Cortex of kidney (tissue), 1 donor: ENCODE measurements at places on chromosomes 4 and X.
A peak's percentile ranks its signal among the peaks of the same experiment; 100 is the strongest.

DNA sequence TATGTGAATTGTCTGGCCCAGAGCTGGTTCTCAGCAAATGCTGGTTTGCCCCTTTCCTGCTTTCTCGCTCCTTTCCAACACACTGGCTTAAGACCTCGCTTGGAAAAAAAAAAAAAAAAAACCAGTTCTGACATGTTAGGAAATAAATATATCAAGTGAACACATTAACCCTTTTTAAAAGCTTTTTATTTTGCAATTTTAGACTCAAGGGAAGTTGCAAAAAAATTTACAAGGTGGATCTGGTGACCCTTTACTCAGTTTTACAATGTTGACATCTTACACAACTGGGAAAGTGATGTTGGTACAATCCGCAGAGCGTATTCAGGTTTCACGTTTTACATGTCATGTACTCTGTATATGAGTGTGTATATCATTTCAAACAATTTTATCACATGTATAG lies 100.1 kb downstream of the RTL5 start:
- no peak for DNase-seq

GRCh38 chr4:2866891-2867290 lies 23.2 kb downstream of the ADD1 start:
- DNase-seq: no peak

GRCh38 chr4:113973345-113973744 lies 6.1 kb downstream of the ARSJ start:
- no peak for DNase-seq

DNA sequence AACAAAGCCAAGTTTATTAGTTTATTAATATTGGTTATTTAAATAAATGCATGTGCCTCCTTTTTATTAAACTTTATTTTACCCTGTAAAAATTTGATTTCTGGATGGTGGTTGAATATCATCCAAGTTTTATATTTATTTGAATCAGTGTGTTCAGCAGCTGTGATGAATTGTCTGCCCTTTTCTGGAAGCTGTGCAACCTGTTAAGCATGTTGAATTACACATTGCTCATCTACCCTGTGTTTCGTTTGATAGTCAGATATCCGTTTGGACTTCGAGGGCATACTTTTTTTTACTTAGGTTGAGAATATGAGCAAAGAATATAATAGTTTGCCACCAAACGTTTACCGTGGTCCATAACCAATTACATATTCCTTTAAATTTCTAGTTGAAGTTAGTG lies 95.8 kb upstream of the TENM3 start:
- DNase-seq: no peak

DNA sequence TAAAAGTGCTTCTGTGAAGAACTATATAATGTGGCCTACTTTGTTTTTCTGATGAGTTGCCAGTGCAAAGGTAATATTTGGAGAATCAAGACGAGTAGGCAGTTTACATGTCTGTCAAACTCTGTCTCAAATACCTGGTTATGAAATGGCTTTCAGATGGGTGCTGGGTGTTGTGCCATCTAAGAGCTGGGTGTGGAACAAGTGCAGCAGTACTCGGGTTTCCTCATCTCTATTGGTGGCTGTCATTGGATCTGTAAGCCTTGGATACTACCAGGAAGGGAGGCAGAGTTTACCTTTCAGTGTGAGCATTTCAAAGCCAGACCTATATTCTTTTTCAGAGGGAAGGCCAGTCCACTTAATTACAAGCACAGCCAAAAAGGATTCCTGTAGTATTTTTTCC lies 37.2 kb downstream of the MTM1 start:
- DNase-seq: no peak

- no peak for DNase-seq
Observed at GRCh38 chr4:174265916-174266315, 17.6 kb downstream of the FBXO8 start.

DNA sequence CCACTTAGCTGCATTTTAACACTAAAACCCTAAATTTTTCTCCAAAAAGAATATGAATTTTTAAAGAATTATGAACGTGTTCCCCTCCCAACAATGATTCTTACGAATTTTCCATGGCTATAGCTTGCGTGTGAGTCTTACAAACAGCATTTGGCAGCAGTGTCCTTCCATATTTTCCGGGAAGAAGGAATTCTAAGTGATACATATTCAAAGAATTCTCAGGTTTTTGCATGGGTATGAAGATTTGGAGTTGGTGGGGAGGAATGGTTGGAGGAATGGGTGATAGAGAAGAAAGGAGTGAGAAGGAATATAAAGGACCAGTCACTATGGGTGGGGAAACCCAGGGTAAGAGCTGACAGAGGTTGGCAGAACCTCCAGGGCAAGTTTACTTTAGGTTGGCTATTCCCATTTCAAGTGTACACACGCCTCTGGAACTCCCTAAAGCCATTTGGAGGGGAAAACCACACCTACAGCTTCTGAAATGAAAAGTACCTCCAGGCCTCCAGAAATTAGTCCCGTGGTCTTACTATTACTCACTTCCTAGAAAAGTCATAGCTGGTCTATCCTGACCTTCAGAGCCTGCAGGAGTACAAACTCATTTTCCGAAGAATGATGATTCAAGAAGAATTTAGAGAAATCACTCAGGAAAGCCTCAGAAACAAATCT lies 420.8 kb upstream of the DIPK2B start:
- DNase-seq: no peak

DNA sequence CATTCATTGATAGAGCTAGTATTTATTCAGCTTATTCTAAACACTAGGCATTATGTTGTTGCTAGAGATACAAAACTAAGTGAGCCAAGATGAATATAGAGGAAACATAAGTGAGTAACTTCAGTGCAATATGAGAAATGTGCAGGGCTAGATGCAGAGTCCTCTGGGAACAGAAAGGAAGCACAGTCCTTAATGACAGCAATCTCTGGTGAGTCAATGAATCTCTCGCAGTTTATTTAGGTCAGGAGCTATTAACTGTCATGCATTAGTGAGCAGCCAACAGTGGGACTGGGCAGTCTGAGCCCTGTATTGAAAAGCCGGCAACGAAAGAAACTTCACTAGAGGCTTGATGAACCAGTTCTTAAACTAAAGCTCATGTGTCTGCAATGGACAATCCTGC lies 598.1 kb upstream of the MAGEB2 start:
- no peak for DNase-seq

GRCh38 chrX:111168314-111168713 lies 72.3 kb downstream of the PAK3 start:
- DNase-seq: no peak

DNA sequence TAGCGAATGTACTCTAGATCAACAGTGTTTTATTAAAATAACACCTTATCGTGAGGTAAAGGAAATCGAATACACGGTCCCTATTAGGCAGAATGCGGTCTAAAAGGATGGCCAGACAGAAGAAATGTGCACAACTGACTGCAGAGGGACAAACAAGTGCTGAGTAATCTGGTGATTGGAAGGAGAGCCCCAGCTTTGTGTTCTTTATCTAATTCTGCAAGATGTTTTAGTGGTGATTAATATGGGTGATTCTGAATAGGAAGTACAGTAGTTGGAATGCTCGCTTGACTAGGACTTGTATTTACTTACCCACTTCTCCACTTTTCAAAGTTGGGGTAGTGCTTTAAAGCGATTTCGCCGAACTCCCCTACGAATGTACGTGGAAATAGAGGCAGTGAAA lies 1.2 kb downstream of the WDR44 start:
- no peak for DNase-seq

DNA sequence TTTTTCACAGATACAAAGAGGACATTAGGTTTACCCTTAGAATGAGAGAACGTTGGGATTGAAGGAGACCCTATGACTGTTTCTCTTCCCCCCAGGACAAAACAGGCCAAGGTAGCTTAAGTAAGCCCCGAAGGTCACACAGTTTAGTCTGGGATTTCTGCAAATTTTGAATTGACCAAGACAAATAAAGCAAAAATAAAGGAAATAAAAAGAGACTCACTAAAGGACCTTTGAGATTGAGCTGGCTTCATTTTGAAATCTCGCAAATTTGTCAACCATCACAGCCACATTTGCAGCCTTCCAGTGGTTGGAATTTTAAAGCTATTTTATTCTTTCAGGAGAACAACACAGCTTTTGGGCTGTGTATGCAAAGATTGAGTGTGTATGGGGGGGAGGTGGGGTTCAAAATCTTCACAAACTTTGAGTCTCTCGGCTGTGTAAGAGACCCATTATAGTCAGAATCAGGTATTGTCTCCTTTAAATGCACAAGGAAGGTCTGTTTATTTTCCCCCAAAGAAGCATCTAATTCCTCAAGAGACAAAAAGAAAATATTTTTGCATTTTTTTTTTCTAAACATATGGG lies 4.2 kb downstream of the TMSB4X start:
- no peak for DNase-seq

- DNase-seq: no peak
Observed at GRCh38 chr4:121648516-121648915, 48.3 kb downstream of the ANXA5 start.

DNA sequence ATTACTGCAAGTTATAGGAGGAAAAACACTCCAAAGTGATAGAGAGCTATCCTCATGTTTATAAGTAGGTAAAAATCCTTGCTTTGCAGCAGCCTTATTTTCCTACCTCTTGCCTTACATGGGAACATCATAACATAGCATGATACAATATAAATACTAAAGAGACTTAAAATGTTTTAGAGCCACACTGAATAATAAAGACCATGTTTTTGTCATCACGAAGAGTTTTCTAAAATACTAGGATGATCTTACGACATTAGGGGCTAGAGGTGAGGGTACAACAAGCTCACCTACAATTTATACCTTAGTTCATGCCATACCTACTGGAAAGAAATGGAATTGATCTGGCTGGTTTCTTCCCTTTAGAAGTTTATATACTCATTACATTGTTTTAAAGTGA lies 184.8 kb downstream of the FBXW7 start:
- DNase-seq: no peak

DNA sequence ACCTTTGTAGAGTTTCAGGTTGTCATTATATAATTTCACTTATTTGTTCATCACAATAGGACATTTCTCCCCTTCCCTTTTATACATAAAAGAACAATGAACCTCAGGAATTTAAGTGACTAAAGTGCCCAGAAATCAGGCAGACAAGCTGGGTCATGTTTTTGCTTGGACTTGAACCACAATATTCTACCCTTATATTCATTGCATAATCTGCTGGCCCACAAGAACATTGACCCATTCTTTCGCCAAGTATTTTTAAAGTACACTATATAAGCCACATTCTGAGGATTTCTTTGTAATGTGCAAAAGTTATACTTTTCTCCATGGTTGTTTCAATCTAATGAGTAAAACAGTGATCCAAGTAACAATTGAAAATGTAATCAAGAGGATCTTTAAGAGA lies 637.5 kb upstream of the SLIT2 start:
- DNase-seq: no peak

DNA sequence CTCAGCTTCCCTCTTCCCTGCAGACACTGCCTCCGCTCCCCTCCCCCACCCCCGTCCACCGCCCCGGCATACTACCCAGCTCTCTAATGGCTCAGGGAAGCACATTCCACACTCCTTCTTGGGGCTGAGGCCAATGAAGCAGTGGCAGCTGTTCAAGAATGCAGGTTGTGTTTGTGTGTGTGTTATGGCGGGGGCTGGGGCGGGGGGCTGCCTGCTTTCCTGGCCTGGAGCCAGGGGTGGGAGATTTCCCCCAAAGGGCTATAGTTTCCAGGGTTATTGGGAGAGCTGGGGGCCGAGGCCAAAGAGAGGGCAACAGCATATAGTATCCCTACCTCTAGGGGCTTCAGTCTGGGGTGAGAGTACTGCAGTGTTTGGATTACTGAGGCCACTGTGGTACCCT lies 149.4 kb downstream of the EFNB1 start:
- no peak for DNase-seq

DNA sequence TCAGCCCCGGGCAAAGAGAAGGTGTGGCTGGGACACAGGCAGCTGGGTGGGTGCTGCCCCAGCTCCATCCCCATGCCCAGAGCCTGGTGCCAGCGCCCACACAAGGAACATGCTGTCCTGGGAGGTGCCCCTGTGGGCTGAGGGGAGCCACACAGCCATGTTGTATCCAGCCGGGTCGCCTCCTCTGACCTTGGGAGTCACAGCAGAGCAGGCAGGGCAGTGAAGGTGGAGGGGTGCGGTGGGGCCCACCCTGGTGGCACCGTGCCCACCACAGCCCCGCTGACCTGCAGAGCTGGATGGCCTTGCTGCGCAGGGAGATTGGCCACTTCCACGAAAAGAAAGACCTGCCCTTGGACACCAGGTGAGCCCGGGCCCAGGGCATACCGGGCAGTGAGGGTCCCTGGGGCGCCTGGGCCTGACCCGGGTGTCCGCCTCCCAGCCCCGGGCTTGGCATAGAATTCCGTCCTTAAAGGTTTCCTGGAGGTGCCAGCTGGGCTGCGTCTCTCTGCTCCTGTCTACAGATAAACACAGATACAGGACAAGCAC lies 18.7 kb upstream of the ADD1 start:
- DNase-seq: no peak

DNA sequence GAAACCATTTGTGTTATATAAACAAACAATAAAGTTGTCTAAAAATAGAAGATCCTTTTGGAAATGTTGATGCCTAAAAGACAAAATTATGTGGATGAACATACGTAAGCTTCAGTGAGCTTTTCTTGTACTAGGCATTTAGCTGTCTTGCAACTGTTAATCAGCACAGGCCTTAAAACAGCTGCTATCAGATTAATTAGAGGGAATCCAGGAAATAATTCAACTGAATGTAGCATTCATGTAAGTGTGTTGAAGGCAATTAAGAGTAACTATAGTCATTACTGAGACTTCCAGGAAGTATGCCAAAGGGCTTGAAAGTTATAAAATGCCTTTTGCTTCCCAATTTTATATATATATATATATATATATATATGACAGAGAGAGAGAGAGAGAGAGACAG lies 248.7 kb downstream of the IL1RAPL1 start:
- no peak for DNase-seq

DNA sequence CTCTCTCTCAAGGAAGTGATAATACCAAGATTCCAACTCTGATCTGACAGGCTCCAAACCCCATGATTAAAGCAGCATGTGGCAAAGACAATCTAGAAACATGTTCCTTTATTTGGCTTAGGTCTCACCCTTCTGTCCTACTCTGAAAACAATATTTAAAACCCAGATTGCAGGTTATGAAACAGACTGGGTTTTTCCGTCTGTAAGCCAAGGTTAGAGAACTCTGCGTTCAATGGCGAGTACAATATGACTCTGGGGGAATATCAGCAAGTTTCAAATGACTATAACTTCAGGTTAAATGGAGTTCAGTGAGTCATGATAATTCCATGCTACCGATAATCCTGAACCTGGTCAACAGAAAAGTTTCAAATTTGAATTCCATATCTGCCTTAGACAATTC lies 50.8 kb downstream of the ANAPC10 start:
- DNase-seq: no peak

GRCh38 chrX:37349221-37350033 lies at the start of gene PRRG1:
PRRG1 (plus strand) TSS chrX:37349364; CDS start chrX:37406250, 56,886 bp downstream.
- DNase-seq: peak; percentile 2
